ENCODE measurements at places on chromosomes 7 and 10.

DNA sequence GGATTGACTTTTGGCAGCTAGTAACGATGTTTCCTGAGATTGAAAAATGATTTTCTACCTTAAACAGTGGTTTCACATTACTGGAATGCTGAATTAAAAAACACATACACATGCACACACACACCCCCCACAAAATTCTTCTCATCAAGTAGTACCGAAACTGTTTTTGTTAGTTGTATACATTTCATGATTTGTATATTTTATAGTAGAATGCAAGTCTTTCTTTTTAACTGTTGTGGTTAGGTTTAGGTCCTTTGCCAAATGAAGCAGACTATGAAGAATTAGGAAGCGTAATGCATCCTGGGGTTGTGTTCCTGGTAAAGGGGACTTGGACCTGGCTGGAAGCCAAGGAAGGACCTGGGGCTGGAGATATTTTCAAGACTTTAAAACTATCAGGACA lies 505.8 kb downstream of the SUGCT start:
- DNase-seq, result no peak

- DNase-seq, result peak; percentile 34
These were observed 201.5 kb downstream of the ADAM12 start for GRCh38 chr10:126186766-126187165.

DNA sequence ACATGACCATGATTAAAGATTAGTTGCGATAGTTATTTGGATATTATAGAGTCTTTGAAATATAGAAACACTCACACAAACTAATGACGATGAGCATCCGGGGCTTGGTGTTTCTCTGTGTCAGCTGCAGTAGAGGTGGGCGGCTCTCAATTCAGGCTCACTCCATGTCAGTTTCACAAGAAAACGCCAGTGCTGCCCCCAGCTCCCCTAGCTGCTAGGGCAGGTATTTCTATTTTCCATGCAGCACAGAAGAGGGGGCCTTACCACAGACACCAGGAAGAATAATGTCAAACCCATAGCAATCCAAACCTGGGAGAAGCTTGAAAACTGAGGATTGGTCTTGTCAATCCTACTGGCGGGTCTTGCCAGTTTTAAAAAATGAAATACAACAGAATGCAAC lies 197.1 kb downstream of the PHTF2 start:
- peak; percentile 21 for DNase-seq

GRCh38 chr7:19275000-19275399 lies 129.8 kb upstream of the FERD3L start:
- DNase-seq, result no peak

GRCh38 chr10:29482591-29483431 lies 152.0 kb downstream of the SVIL start:
- no peak for DNase-seq

DNA sequence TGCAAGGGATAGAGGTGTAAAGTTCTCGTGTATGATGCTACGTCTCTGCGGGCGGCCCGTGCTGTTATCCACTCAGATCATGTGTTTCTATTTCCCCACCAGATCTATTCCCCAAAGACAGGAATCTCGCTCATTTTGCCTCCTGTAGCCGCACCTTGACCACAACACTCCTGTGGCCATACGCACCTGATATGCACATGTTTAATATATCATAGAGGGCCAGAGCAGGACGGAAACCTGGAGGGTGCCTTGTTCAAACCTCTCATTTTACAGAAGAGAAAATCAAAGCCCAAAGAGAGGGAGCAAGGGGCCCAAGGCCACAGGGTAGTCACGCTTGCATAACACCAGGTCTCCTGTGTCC lies 37.6 kb downstream of the STRA8 start:
- DNase-seq, result no peak

- no peak for DNase-seq
These were observed 142.7 kb upstream of the FZD8 start for GRCh38 chr10:35784751-35785150.

- no peak for DNase-seq
These were observed 48.6 kb downstream of the CUL2 start for GRCh38 chr10:35041502-35041879.

DNA sequence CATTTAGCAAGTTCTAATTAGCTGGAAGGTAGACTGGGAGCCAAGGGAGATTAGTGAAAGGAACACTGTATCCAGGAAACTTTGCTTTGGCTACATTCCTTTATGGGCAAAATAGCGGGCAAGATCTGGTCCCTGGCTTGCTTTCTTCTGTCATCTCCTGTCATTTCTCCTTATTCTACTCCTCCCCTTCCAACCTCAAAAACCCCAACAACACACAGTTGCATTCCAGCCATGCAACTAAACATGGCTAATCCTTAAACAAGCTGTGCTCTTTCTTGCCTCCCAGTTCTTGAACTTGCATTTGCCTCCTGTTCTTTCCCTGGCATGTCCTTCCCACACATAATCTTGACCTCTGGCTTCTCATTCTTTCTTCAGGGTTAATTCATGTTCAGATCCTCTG lies 59.5 kb upstream of the CDCA7L start:
- no peak for DNase-seq

DNA sequence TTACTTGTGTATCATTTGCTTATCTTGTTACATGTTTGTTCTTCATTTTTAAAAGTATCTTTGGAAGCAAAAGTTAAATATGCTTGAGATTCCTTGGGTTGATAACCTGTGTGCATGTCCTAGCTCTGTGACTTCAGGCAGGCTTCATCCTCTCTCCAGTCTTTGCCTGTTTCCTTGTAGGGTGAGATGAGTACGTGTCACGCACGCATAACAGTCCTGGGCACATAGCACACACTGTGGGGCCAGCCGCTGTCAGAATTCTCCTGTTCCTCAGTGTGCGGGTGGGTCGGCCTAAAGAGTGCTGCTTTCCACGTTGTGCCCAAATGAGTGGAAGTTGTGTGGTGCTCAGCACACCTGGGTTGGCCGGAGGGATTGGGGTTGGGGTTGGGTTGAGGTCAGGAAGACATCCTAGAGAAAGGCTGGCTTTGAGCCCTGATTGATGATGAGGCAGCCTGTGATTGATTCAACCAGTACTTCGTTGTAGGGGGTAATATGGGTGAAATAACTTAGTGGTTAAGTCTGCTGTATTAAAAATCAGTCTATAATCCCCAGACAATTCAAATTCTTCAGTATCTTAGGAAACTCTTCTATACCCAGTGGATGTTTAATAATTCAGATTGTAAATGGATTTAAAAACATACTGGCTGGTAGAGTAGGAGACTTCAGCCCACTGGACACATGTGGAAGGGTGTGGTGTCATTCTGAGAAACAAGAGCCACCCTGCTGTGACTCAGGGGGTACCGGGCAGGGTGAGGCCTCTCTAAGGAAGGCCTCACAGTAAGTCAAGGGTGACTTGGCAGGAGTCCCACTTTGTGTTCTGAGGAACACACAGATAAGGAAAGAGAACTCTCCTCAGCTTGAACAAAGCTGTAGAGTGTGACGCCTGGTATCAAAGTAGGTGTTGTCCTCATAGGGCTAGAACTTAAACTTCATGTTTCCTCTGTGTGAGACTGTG lies 54.8 kb downstream of the DAGLB start:
- peak; percentile 69 for DNase-seq

- no peak for DNase-seq
These were observed 90.4 kb downstream of the SPAG6 start for GRCh38 chr10:22435650-22436049.

DNA sequence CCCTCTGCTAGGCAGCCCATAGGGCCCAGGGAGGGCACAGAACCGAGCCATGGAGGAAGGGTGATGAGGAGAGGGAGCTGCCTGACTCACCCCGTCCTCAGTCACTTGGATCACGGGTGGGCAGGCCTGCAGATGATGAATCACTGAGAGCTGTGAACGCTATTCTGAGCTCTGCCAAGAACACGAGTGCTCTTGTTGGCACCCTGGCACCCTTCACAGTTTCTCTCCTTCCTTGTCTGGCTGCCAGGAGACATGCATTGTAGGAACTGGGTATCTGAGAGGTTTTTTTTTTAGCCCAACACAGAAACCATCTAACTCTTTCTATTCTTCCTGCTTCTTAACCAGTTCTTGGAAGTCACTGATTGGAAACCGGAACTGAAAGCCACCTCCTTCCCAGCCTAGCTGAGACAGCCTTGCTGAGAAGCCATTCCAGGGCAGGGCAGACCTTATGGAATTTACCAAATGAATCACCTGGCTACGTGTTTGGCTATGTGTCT lies 82.1 kb downstream of the SLC37A3 start:
- peak; percentile 44 for DNase-seq

GRCh38 chr10:43026039-43026973 lies 50.6 kb upstream of the RET start:
- no peak for DNase-seq

DNA sequence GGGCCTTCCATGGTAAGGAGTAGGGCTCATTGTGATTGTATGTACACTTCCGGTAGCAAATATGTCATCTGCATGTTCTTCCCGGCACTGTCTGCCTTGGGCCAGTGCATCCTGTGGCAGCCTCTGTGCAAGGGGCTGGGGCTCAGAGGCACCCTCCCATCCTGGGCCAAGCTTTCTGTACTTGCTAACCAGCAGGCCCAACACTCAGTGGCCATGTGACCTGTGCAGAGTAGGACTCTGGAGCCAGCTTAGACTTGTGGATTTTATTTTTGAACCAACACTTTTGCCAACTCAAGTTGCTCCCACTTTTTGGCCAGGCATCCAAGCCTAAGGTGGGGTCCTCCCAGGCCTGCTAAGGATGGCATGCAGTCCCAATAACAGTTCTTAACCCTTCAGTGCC lies 25.0 kb downstream of the LDB3 start:
- DNase-seq, result no peak
